ENCODE measurements at places on chromosomes 6 and 20.

GRCh38 chr6:130116273-130116672 is 97.9 kb downstream of the L3MBTL3 start:
- no peak for DNase-seq

DNA sequence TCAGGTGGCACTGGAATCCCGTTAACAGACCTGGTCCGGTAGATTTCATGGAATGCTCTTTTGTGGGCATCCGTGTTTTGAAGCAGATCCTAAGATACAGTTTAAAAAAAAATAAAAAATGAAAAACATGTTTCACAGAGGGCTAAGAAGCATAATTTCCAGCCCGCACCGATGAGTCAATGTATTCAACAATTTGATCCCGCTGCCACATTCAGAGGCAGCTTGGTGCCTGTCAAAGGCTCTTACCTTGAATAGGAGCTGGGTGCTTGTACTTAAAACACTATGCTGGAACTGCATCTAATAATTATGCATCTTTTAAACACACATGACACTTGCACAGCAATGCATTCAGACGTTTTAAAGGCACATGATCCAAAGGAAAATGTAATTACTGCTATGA is 164.8 kb downstream of the SYNE1 start:
- DNase-seq: peak; percentile 35

GRCh38 chr6:109282756-109283155 is 99.5 kb downstream of the CD164 start:
- DNase-seq: no peak

DNA sequence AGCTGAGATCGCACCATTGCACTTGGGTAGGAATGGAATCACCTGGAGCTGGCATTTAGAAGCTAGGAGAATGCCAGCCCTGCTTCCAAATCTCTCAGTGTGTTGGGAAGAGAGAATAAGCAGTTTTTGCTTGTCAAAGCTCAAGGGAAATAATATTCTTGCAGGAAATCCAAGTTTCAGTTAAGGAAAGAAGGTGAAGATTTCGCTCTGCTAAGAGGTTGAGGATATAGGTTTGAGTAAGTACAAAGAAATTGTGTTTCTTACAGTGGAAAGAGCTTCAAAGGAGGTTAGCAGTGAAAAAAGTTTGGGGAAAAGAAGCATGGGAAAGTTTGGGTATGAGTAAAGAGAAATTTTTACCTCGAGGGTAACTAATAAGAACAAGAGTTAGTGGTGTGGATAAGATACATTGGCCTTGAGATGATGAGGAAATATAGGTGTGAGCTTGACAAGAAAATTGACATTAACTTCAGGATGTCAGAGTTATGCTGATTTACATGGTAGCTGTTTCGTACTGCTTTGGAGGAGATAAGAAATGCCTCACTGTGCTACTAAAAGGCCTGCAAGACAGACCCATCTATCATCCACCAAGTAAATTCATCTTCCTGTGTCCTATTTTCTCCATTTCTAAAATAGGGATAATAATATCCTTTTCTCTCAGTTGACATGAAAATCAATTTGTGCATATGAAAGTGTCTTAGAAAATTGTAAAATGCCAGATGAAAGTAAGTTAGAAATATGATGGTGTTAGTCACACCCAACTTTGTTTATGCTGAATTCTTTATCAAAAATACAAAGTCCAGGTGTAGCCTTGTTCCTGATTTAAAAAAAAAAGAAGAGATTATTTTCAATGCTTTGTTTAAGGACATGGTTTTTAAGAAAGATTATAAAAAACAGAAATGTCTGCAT is 12.8 kb upstream of the HINT3 start:
- no peak for DNase-seq

DNA sequence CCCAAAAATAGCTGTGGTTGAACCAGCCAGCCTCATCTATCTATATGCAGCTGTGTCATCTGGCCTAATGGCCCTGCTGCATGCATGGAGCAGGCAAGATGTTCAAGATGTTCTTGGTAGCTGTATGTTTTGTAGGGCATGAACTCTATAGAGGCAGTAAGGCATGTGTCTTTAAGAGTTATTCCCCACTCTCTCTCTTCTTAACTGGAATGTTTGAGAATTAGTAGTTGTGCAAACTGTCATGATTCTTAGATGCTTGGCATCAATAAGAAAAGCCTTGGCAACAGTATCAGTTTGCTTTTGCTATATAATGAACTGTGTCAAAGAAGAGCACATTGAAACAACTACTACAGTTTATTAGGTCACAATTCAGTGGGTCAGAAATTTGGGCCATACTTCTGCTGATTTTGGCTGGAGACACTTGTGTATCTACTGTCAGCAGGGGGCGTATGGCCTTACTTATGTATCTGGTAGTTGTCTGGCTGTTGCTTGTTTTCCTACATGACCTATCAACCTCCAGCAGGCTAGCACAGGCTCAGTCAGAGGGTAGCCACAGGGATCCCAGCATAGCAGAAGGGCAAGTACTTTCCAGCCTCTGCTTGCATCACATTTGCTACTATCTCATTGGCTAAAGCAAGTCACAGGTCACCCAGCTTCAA is 56.1 kb upstream of the LAMP5 start:
- peak; percentile 19 for DNase-seq

- peak; percentile 66 for DNase-seq
These were observed 257.1 kb downstream of the BCKDHB start for GRCh38 chr6:80363501-80364122.

DNA sequence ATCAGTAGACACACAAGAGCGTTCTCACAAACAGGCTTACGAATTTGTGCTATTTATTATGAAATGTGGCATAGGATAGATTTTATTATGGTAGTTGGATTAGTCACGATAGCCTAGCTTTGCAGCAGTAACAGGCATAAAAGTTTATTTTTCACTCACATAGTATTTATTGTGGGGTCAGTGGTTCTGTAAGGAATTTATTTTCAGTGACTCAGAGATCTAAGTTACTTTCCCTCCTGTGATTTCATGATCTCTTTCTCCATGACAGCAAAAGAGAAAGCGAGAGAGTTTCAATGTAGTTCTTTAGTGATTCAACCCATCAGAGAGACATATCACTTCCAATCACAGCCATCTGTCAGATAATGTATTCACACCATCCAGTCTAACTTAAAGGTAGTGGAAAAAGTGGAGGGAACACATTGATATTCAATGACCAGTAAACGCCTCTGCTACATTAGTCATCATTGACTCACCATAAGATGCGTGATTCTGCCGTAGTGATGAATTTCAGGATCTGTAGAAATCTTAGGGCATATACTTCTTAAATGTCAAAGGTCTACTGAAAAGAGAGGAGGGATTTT is 605.5 kb downstream of the HDGFL1 start:
- peak; percentile 93 for DNase-seq

DNA sequence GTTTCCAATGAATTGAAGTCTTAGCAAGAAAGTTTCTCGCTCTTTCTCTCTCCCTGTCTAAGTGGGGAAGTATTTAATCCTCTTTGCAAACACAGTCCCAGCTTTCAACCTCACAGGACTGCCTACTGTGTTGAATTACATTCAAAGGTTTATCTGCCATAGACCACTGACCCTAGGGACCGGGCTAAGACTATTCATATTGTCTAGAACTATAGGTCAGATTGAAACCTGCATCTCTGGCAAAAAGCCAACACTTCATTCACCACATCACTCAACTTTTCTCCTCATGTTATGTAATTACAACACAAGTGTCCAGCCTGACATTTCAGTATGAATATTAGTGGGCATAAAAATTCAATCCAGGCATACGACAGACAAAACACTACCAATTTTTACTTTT is 314.7 kb upstream of the RSPO3 start:
- no peak for DNase-seq

DNA sequence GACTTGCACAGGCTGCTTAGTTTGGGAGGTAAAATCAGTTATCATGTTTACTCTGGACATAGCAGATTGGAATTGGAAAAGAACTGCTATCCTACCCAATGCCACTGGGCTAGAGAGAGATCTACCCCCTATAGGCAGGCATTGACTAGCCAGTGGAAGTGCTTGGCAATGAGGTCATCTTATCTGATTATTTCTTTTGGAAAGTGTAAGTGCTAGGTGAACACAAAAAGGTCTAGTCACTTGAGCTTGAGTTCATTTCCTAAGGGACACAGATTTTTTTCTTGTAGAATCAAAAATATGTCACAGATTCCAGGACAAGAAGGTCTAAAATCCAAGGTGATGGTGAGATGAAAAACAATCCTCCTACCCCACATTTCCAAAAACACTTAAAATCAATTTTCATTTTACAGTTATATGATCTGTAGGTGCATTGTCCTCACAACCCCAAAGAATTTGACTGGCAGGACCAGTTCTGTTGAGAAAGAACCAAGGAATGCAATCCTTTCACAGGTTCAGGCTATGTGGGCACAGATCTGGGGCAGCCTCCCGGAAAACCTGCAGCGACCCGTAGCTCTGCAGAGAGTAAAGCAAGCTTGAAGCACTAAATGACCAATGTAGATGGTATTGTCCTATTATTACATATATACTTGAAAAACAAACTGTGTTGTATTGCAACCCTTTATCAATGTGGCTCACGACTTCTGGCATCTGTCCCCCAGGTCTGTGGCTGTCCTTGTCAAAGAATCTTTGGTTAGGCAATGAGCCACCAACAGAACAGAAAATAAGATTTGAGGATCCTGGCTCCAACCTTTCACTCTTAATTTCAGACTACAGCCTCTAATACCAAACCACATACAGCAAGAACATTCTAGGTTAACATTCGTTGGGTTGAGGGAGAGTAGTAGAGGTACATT is 67.3 kb upstream of the ADTRP start:
- DNase-seq: no peak

- no peak for DNase-seq
These were observed 223.0 kb downstream of the QKI start for GRCh38 chr6:163637524-163637923.

GRCh38 chr6:20211037-20211940 is 980 bp downstream of the MBOAT1 start:
- DNase-seq: no peak

DNA sequence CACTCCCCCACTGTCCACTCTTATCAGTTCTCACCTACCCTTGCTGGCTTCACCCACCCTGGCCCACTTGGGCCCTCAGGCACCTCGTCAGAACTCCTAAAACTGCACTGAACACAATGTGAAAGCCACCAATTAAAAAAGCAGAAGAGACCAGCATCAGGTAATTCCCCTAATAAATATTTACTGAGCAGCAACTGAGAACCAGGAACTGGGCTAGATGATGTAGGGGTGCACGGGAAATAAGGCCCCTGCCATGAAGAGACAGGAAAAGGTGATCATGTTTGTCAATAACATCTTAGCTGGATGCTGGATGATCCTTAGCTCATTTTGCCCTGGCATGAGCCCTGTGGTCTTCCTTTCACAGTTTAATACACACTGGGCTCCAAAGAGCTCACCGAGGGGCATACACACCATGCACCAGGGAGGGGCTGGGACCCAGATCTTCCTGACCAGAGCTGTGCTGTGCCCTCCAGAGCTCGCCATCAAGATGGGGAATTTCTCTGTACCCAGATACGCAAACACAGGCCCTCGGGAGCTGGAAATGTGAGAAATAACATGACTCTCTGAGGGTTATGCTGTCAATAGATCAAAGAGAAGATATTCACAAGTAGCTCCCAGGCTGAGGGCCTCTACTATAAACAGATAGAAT is 113.6 kb upstream of the SLC22A16 start:
- no peak for DNase-seq

DNA sequence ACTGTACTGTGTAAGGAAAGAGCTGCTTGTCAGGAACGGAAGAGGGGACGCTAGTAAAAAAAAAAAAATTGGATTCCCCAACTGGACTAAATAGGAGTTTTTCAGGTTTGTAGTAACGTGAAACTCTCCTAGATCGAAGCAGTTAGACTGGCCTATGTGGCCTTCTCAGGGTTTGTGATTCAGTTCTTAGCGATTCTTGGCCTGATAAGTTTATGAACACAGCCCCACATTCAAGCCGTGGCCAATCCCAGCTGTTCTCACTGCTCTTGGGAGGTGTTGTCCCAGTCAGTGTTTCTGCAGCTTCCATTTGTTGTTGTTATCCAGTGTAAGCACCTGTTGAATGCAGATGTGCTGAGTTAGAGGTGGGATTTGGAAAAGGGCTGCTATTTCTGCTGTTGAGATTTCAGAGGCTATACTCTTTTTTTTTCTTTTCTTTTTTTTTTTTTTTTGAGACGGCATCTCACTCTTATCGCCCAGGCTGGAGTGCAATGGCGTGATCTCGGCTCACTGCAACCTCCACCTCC is 29.7 kb downstream of the TAF8 start:
- DNase-seq: no peak

DNA sequence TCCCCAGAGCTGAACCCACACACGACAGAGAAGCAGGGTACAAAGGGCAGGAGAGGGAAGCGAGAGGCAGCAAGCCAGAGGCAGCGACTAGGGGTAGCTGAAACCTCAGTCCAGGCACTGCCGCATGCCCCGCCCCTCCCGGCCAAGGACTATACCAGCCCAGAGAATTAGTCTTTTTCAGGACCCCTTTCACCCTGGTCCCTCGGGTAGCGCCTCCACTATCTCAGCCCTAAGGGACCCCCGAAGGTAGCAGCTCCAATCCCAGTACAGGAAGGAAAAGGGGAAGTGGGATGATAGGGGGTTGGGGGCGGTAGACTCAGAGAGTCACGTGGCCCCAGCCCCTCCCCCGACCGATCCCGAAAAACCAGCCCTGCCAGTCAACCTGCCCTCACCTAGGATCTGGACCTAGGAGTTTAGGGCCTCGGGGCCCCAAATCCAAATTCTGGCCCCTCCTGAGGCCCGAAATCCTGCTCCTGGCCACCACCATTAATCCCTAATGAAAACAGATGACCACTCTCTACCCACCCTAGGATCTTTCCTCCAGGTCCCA is 1.3 kb downstream of the RGL2 start:
- DNase-seq: no peak

DNA sequence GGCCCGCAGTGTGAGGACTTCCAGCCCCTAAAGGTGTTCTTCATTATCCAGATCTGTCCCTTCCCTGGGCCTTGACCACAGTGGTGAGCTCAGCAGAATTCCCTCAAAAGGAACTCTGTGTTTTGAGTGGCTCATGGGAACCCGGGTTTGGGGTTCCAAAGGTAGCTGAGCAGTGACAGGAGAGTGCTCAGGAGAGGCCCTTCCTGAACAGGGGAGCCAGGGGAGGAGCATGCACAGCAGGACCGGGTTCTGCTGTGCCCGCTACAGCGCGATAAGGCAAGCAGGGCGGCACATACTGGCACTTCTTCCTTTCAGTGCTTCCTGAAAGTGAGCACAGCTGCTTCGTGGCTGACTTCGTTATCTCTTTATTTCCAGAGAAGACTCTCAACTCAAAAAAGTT is 88.3 kb downstream of the SSR1 start:
- DNase-seq: no peak

GRCh38 chr20:58571693-58572427 is 56.7 kb upstream of the APCDD1L start:
- peak; percentile 84 for DNase-seq

DNA sequence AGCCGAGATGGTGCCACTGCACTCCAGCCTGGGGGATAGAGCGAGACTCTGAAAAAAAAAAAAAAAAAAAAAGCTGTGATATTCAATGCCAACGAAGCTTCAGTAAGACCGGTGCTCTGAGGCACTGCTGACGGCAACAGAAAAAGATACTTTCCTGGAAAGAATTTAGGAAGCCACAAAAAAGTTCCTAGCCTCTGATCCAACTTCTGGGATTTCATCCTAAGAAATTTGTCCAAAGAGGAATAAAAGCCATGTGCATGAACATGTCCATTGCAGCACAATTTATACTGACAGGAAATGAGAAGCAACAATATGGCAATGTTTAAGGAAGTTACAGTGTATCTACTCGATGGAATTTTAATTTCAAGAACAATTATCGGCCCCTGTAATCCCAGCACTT is 24.5 kb upstream of the CARMIL1 start:
- peak; percentile 3 for DNase-seq

Measured in fibroblast of skin of right biceps (primary cell).